ENCODE measurements at places on chromosomes 11 and 22. TPM values are rescaled to one million over a fixed set of nuclear protein-coding genes. Genes with fewer than 3 reads are reported as not detected.

Gene CALCA
- not detected for total RNA-seq

Gene TEX54
- 1.3 TPM for total RNA-seq

Gene ZNF280B
- 2.5 TPM for total RNA-seq

Gene TIMP3
- total RNA-seq = not detected

Gene BCO2
- total RNA-seq = 0.49 TPM

Gene ABTB2
- 14.1 TPM for total RNA-seq

Gene TRIM44
- total RNA-seq = 27.6 TPM

Gene PKDREJ
- total RNA-seq = not detected

Gene POTEH
- total RNA-seq = not detected

Gene NAV2
- 0.12 TPM for total RNA-seq

Gene MICAL2
- 619 TPM for total RNA-seq

Gene CHRM1
- not detected for total RNA-seq

Gene NXPE2
- total RNA-seq = not detected

Gene ARHGEF17
- 0.05 TPM for total RNA-seq

Gene MRGPRX4
- not detected for total RNA-seq

Gene SCN4B
- 0.08 TPM for total RNA-seq

Gene YPEL1
- total RNA-seq = 0.34 TPM

Gene C11orf97
- not detected for total RNA-seq

Gene SYCE3
- not detected for total RNA-seq

Gene MPPED1
- total RNA-seq = not detected

Gene MMP27
- total RNA-seq = not detected

Gene DTX4
- 0.05 TPM for total RNA-seq

Gene BEST1
- not detected for total RNA-seq

Gene APLNR
- total RNA-seq = not detected

Gene UBQLN3
- total RNA-seq = not detected

Gene KCNJ4
- not detected for total RNA-seq

Gene KIRREL3
- not detected for total RNA-seq

Gene MFRP
- not detected for total RNA-seq

Gene STK33
- 0.34 TPM for total RNA-seq

Gene MS4A8
- not detected for total RNA-seq

Gene BAIAP2L2
- total RNA-seq = 0.32 TPM

Gene MYRF
- 0.78 TPM for total RNA-seq

Gene RCE1
- total RNA-seq = 34.4 TPM

Gene PHLDA2
- 28.0 TPM for total RNA-seq

Gene SLC5A1
- not detected for total RNA-seq

Gene NECTIN1
- total RNA-seq = 5.4 TPM

Gene C11orf21
- total RNA-seq = 2.3 TPM

Gene YPEL4
- total RNA-seq = 0.39 TPM

Gene RAB38
- total RNA-seq = 2.0 TPM

Gene ARHGAP42
- 0.24 TPM for total RNA-seq

Gene APOA5
- not detected for total RNA-seq

Gene KRTAP5-2
- not detected for total RNA-seq

Gene P2RX6
- total RNA-seq = 0.18 TPM

Gene ANO9
- total RNA-seq = 33.1 TPM

Gene QSER1
- total RNA-seq = 17.6 TPM

Gene MMP11
- 0.69 TPM for total RNA-seq

Gene RASD2
- total RNA-seq = not detected

Gene CXCR5
- 5.5 TPM for total RNA-seq

Gene OR52N4
- 0.16 TPM for total RNA-seq

Gene ANGPTL5
- total RNA-seq = not detected

Gene OR4C5
- not detected for total RNA-seq

Gene PTH
- total RNA-seq = not detected

Gene CWF19L2
- total RNA-seq = 16.5 TPM

Gene GPHA2
- total RNA-seq = not detected

Gene SYTL2
- 38.7 TPM for total RNA-seq

Gene OR52R1
- total RNA-seq = not detected

Gene C22orf42
- total RNA-seq = not detected

Gene APOBEC3H
- total RNA-seq = 7.4 TPM

Gene ST14
- total RNA-seq = not detected

Gene TMEM218
- 18.0 TPM for total RNA-seq

Data from activated T-helper 1 cell treated with anti-CD3 and anti-CD28 coated beads, Interleukin-12 subunit alpha, Interleukin-12 subunit beta, Interleukin-2, Interleukin-4 antibody, amounts not matched to agents 30 ng/mL and 10 ng/mL and 1 ng/mL, durations not matched to agents 14 hours and 24 hours and 36 hours (primary cell).